CD14-positive monocyte (primary cell): ENCODE measurements at places on chromosomes 2 and 18.

DNA sequence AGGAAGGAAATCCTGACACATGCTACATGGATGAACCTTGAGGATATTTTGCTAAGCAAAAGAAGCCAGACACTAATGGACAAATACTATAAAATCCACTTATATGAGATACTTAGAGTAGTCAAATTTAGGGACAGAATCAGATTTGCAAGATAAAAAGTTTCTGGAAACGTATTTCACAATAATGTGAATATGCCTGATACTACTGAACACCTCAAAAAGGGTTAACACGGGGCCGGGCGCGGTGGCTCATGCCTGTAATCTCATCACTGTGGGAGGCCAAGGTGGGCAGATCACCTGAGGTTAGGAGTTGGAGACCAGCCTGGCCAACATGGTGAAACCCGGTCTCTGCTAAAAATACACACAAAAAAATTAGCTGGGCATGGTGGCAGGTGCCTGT is 1.7 kb upstream of the RMC1 start:
- DNase-seq, result no peak

GRCh38 chr18:3935305-3935704 is 485.3 kb downstream of the TGIF1 start:
- DNase-seq, result no peak

DNA sequence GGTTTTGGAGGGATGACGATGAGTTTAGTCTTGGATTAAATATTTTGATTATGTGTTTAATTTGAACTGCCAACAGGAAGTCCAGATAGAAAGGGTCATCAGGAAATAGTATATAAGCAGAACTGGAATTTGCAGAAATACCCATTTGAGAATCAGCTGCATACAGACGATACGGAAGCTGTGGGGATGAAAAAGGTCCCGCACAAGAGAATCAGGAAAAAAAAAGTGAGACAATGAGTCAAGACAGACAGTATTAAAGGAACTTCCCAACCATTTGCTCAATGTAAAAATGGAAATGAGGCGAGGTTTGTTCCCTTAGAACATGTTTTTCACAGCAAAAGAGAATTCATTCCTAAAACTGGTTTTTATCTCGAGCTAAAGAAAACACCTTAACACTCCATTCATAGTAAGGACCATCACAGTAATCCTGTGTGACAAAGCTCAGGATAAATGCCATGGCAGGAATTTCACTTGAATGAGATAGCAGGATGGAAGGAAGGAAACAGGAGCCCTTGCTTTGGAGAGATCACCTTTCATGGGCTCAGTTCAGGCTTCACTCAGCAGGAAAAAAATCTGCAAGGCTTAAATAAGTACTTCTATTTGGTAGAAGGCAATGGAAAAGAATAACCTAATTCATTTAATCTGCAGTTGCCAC is 29.3 kb downstream of the BCL2 start:
- DNase-seq, result peak; percentile 51

DNA sequence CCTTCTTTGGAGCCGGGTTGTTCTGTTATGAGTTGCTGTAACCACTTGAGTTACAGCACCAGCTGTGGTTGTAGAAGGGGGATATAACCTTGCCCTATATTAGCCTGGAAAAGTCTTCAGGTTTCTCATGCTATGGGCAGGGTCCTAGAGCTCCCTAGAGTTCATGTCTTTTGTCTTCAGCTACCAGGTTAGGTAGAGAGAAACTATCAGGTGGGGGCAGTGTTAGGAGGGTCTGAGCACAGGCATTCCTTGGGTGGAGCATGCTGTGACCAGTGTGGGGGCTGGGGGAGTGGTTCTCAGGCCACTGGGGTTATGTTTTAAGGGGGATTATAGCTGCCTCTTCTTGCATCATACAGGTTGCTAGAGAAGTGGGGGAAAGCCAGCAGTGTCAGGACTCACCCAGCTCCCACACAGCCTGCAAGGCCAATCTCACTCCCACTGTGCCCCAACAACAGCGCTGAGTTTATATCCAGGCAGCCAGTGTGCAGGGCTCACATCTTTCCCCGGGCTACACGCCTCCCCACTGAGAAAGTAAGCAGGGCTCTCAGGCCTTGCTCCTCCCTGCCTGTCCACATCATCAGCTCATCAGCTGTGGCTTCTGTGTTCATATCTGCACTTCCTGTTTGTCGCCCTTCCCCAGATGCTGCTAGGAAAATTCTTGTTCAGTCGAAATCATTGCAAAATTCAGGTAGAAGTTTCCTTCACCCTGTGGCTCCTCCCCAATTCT is 133.8 kb upstream of the NRXN1 start:
- no peak for DNase-seq

GRCh38 chr2:98608962-98609604 is 694 bp downstream of the UNC50 start:
- DNase-seq, result peak; percentile 7

- DNase-seq, result no peak
Measured at GRCh38 chr2:241912021-241912555, 42.6 kb downstream of the RTP5 start.

DNA sequence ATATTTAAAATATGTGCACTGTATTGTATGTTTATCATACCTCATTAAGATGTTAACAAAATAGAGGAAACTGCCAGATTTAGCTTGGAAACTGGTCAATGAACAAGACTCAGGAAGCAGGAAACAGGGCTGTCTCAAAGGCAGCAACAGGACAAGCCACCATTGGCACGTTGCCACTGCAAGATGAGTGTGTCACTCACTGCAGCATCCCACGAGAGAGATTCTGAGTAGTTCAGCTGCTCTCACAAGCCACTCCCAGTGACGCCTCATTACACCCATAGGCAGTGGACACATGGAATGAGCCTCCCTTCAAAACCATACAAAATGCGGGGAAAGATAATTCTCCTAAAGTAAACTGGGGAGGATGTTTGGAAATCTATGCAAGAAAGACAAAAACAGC is 181.9 kb upstream of the DLGAP1 start:
- DNase-seq, result no peak
